Small intestine (tissue), 16 donors: ENCODE measurements at places on chromosomes 6 and 20. TPM values are rescaled to one million over a fixed set of nuclear protein-coding genes. Genes with fewer than 3 reads are reported as not detected.

GRCh38 chr20:57774111-57774880, 64.5 kb upstream of the PMEPA1 start:
- no peaks in the 10 kb centered on the region for H3K4me1 ChIP-seq
- no peaks in the 10 kb centered on the region for H3K27me3 ChIP-seq
- DNase-seq: no peak
- no peaks in the 10 kb centered on the region for H3K36me3 ChIP-seq
- no peak overlapping the region for H3K4me3 ChIP-seq
- no peak overlapping the region for H3K27ac ChIP-seq

The SLC22A23 gene
- 9.5 TPM for polyA plus RNA-seq

- H3K4me3 ChIP-seq: no peak overlapping the region
- no peaks in the 10 kb centered on the region for H3K27me3 ChIP-seq
- no peak for DNase-seq
- no peaks in the 10 kb centered on the region for H3K36me3 ChIP-seq
- H3K4me1 ChIP-seq: no peaks in the 10 kb centered on the region
- no peak overlapping the region for H3K27ac ChIP-seq
These were observed 7.9 kb downstream of the XKR7 start for GRCh38 chr20:31975874-31976273.

GRCh38 chr20:48300529-48300928, 515.2 kb upstream of the SULF2 start:
- no peak overlapping the region for H3K27ac ChIP-seq
- peaks cover 3% of the 10 kb centered on the region for H3K27me3 ChIP-seq
- peaks cover 21% of the 10 kb centered on the region for H3K4me1 ChIP-seq

The CD93 gene
- 36.7 TPM for polyA plus RNA-seq

GRCh38 chr6:7996538-7997111, 67.6 kb downstream of the BLOC1S5 start:
- no peak overlapping the region for H3K27ac ChIP-seq
- no peaks in the 10 kb centered on the region for H3K36me3 ChIP-seq
- peak; percentile 78 for DNase-seq

- H3K4me1 ChIP-seq: peaks cover 2% of the 10 kb centered on the region
- no peak for DNase-seq
- H3K36me3 ChIP-seq: no peaks in the 10 kb centered on the region
- H3K27ac ChIP-seq: no peak overlapping the region
- H3K27me3 ChIP-seq: no peaks in the 10 kb centered on the region
These were observed 89.1 kb upstream of the TAB2 start for GRCh38 chr6:149228311-149228955.

The SNAP91 gene
- not detected for polyA plus RNA-seq

The FITM2 gene
- polyA plus RNA-seq: 8.3 TPM

- no peak overlapping the region for H3K4me3 ChIP-seq
- H3K27ac ChIP-seq: no peak overlapping the region
- H3K4me1 ChIP-seq: peaks cover 52% of the 10 kb centered on the region
- DNase-seq: peak; percentile 6
These were observed 92.5 kb downstream of the CD83 start for GRCh38 chr6:14210077-14210476.

The GRM1 gene
- not detected for polyA plus RNA-seq

DNA sequence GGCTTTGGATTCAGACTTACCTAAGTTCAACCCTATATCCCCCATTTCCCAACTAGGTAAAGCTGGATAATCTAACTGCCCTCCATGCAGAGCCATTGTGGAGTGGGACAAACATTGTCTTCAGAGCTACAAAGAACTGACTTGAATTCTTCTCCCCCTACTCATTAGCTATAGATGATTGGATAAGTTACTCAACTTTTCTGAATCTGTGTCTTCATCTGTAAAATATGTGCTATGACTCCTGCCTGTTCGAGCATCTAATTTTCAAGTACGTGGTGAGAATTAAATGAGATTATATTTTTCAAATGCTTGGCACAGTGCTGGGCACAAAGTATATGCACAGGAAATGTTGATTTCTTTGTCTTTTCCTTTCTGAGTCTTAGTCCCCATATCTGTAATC, 240.3 kb upstream of the TCF21 start:
- H3K27me3 ChIP-seq: no peaks in the 10 kb centered on the region
- H3K4me3 ChIP-seq: no peak overlapping the region
- no peak overlapping the region for H3K27ac ChIP-seq
- no peaks in the 10 kb centered on the region for H3K4me1 ChIP-seq

The TRDN gene
- polyA plus RNA-seq: 0.01 TPM

The FRS3 gene
- 4.2 TPM for polyA plus RNA-seq

DNA sequence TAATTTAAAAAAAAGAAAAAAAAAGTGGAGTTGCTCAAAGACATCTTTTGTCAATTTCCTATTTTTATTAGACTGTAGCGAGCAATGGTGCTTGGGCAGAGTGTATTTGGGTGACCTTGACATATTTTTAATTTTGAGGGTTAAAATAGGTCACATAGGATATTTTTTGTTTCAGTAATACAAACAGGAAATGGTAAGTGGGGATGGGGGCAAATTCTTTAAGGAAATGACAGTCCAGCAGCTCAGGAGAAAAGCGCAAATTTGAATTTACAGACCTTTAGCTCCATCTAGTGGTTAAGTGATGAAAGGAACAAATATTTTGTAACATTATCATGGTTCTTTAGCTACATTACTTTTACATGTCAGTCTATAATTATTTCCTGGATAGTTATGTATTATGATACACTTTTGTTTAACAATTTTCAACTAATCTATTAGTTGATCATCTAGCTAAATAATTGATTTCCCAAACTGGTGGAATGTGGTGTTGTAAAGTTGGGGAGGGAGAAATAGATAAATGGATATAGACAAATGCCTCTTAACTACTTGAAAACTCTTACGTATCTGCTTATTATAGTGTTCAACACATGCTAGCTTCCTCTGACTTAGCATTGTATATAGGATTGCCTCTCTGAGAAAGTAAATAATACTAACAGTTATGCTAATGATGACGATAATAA, 10.0 kb downstream of the CITED2 start:
- H3K36me3 ChIP-seq: no peaks in the 10 kb centered on the region
- H3K27me3 ChIP-seq: no peaks in the 10 kb centered on the region
- peak; percentile 59 for DNase-seq
- no peak overlapping the region for H3K27ac ChIP-seq
- no peak overlapping the region for H3K4me3 ChIP-seq

DNA sequence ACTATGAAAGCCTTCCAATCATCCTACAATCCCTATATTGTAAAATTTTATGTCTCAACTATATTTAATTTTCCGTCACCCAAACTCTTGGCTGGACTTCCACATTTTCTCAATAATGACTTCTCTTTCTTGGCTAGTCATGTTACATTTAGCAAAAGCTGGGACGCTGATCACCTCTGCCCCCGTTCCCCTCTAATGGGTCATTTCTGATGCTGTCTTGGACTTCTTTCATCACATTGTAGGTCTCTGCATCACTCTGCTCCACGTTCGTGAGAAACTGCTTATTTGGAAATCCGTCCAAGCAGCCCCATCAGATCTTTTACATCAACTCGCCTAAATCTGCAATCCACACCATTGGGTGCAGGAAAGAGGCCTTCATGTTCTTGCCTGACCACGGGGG, 203.8 kb downstream of the MYLK4 start:
- DNase-seq: no peak
- H3K27ac ChIP-seq: no peak overlapping the region
- H3K4me3 ChIP-seq: no peak overlapping the region
- H3K36me3 ChIP-seq: no peaks in the 10 kb centered on the region

DNA sequence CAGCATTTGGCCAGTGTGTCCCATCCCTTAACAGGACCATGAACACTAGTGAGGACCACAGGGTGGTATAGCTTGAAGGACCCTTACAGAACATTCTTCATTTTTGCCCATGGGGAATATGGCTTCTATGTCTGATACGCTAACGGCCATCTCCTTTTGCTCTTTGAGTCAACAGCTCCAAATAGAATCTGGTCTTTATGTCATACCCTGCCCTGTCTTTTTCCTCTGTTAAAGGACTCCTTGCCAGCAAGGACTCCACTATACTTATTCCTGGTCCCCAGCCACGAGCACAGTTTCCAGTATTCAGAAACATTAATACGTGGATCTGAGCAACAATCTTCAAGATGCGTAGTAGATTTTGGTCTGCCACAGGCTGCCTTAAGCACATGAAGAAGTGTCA, 22.5 kb downstream of the SERPINB1 start:
- H3K27ac ChIP-seq: no peak overlapping the region
- no peak overlapping the region for H3K4me3 ChIP-seq
- no peaks in the 10 kb centered on the region for H3K36me3 ChIP-seq
- no peak for DNase-seq

The CCNC gene
- 64.2 TPM for polyA plus RNA-seq

The RSPO3 gene
- polyA plus RNA-seq: 1.6 TPM

DNA sequence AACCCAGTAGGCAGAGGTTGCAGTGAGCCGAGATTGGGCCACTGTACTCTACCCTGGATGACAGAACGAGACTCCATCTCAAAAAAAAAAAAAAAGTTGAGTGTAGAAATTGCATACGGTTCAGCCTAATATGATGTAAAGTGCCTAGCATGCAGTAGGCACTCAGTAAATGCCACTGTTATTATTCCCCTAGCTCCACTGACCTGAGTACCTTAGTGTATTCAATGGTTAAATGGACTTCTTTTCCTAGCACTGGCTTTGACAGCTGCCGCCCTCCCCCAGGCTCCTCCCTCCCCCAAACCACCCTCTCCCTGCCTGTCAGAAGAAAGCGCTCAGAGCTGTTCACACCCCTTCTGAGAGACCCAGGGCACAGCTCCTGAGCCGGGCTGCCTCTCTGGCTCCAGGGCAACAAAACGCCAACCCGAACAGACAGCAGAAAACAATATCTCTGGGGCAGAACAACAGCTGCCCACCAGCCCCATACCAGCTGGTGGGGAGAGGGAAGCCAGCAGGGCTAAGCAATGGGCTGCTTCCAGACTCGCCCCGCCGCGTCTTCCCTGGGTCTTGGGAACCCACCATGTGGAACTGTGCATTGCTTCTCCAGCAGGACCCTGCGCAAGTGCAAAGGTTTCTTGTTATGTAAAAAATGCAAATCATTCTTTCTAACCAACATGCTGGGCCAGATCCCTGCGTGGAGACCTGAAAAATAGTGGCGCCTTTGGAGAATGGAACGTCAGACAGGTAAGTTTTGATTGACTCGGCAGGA, 4.5 kb downstream of the CPNE5 start:
- no peak for DNase-seq
- H3K36me3 ChIP-seq: no peaks in the 10 kb centered on the region
- no peak overlapping the region for H3K27ac ChIP-seq

The VNN1 gene
- polyA plus RNA-seq: 245 TPM

The ANKRD66 gene
- not detected for polyA plus RNA-seq

The KHDRBS2 gene
- not detected for polyA plus RNA-seq

- H3K4me3 ChIP-seq: no peak overlapping the region
- H3K36me3 ChIP-seq: no peaks in the 10 kb centered on the region
- H3K27ac ChIP-seq: no peak overlapping the region
- H3K4me1 ChIP-seq: no peaks in the 10 kb centered on the region
These were observed 965 bp upstream of the HLA-DOA start for GRCh38 chr6:33010356-33010755.

The PABPC1L gene
- polyA plus RNA-seq: 7.0 TPM

GRCh38 chr20:63657260-63657936, 714 bp upstream of the RTEL1 start:
- DNase-seq: no peak
- no peaks in the 10 kb centered on the region for H3K27me3 ChIP-seq
- no peaks in the 10 kb centered on the region for H3K4me1 ChIP-seq

DNA sequence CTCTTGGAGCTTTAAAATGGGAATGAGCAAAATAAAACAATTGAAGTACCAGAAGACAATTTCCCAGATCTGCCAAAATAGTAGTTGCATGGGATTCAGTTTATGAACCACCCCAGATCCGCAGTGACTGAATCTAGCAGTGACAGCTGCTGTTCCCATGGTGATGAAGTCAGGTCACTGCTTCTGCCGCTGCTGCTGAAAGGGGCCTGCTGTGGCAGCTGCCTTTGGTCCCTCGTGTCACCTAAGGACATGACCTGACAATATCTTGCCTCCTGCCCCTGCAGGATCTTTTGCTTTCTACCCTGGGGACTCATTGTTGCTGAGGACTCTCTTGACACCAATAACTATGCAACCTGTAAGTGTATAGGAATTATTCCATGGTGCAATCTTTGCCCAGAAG, 34.3 kb upstream of the OGFRL1 start:
- DNase-seq: no peak
- H3K4me3 ChIP-seq: no peak overlapping the region
- H3K4me1 ChIP-seq: no peaks in the 10 kb centered on the region

DNA sequence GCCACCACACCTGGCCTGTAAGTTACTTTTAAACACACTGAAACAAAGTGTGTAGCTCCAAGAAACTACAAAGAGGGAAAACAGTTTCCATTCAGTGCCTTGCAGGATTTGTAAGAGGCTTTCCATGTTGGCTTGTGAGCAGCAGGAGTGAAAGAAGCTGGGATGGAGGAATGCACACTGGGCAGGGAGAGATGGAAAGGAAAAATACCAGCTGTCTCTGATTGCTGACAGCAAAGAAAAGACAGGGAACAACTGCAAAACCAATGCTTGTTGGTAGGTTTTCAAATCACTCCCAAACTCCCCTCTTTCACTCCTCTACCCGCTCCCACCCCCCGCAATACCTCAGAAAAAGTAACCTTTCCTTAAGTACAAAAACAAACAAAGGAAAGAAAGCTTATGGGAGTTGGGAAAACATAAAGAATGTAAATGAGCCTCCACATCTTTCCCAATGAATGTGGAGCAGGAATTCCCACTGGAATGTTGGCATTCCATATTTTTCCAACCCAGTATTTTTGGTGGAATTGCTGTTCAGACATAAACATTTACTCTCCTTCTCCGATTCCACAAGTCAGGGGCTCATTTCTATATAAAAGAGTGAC, 166.1 kb downstream of the THBS2 start:
- no peak for DNase-seq
- no peaks in the 10 kb centered on the region for H3K4me1 ChIP-seq
